ENCODE measurements at places on chromosomes 11 and 22. TPM values are rescaled to one million over a fixed set of nuclear protein-coding genes. Genes with fewer than 3 reads are reported as not detected.

DNA sequence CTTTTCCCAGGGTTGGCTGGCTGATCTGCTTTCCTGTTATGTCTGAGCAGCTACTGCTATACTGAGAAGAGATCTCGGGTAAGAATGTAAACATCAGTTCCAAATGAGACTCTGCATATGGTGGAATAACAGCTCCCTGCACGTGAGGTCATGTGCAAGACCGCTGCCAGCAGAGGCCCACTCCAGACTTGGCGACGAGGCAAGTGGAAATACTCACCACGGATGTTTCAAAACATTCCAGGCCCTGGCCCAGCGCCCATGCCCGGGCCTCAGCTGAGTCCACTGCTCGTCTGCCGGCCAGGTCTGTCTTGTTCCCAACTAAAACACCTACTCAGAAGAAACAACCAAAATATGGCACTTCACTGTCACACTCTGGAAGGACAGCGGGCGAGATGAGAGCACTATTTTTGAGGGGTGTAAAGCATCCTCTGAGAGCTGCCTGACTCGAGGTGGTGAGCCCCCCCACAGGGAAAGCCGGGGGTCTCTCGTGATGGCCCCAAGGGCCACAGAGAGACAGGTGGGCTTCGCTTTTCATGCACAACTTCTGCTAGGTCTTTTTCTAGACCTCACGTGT, 13.1 kb downstream of the IFT27 start:
- no peak for DNase-seq

- no peak for DNase-seq
These were observed 33.7 kb downstream of the C11orf58 start for GRCh38 chr11:16772141-16772512.

DNA sequence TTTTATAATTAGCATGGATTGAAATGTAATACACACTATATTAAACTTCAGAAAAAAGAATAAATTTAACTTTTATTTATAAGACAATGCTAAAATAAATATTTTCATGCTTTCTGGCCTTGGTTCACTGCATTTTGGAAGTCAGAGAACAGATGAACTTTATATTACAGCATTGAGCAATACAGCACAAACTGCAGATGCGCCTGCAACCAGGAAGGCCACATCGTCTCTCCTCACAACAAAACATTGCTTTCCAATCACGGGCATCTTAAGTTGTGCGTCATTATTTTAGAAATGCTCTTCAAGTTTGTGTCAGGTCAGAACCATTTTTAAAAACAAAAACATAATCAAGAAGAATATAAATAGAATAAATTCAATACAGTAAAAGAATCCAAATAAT, 89.3 kb upstream of the CEP126 start:
- DNase-seq = no peak

The GAL gene
- 0.20 TPM for total RNA-seq

DNA sequence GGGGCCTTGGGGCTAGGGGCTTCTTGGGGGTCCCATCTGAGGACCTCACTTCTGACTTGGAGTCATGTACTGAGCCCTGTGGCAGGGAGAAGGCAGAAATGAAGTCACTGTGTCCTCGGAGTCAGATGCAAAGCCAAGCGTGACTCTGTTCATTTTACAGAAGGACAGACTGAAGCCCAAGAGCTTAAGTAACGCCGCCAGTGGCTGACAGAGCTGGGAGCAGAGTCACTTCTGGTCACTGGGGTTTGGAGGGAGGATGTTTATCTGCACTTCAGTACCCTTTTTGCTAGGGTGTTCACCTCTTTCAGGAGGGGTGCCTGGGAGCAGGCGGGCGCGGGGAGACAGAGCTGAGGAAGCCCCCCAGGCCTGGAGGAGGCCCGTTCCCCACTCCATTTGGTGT, 10.7 kb downstream of the CD6 start:
- no peak for DNase-seq

The ANKK1 gene
- total RNA-seq = not detected

DNA sequence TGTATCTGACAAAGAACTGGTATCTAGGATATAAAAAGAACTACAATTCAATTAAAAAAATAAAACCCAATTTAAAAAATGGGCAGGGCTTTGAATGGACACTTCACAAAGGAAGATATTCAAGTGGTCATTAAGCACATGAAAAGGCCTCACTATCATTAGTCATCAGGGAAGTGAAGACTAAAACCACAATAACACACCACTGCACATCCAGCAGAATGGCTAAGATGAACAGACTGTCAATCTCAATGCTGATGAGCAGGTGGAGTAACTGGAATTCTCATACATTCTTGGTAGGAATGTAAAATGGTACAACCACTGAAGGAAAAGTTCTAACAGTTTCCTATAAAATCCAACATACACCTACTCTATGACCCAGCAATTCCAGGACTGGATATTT, 8.9 kb downstream of the HPS4 start:
- peak; percentile 68 for DNase-seq

The HTR3B gene
- total RNA-seq = not detected

The UBQLNL gene
- total RNA-seq = under 0.01 TPM

- DNase-seq = no peak
These were observed 33.8 kb upstream of the OLFML1 start for GRCh38 chr11:7451520-7451919.

GRCh38 chr22:42562279-42562678, 8.5 kb downstream of the SERHL2 start:
- no peak for DNase-seq

DNA sequence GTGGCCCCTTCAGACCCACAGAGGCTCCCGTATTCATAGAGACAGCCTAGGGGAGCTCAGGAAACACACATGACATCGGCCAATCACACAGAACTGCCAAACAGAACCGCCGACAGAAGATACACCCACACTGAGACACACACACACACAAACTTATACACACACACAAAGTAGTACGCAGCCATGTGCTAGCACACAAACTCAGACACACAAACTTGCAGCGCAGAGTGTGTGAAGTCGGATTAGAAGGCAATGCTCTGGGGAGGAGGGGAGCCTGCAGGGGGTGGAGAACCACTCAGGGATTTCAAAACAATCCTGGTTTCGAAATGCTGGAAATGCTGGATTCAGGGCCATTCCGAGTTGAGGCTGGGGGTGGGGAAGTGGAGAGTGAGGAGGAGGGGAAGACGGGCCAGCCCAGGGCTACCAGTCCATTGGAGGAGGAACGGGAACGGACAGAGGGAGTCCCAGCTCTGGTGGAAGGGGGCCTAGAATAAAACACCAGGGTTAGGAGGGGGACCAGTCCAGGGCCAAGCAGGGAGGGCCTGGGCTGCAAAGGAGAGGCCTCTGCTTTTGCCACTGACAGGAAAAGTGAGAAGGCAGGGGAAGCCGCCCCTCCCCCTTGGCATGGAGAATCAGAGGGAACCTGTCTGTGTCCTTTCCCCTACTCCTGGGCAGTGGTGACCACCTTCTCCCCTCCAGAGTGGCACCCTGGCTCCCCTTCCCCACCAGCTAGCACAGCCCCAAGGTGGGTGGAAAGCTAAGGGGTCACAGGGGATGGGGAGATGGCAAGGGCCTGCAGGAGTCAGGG, 4.4 kb downstream of the BCL9L start:
- DNase-seq = peak; percentile 55

The ST14 gene
- not detected for total RNA-seq

DNA sequence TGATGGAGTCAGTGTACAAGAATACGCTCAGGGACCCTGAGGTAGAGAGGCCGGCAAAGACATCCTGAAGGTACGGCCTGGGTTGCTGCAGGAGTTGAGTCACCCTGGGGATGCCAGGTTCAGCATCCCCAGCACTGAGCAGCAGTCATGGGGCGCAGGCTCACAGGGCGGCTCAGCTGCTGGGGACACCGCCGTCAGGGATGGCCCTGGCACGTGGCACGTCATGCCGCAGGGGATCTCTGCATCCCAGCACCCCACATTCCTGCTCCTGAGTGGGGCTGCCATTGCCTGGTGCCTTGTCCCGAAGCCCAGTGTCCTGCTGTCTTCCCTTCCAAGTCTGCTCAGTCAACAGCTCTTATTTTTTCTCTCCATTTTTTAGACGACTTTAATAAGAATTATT, 168.7 kb upstream of the NTM start:
- DNase-seq = no peak

The A4GALT gene
- 43.8 TPM for total RNA-seq

The ANGPTL5 gene
- not detected for total RNA-seq

- DNase-seq = no peak
These were observed 1.1 kb downstream of the PRRG4 start for GRCh38 chr11:32830796-32831195.

DNA sequence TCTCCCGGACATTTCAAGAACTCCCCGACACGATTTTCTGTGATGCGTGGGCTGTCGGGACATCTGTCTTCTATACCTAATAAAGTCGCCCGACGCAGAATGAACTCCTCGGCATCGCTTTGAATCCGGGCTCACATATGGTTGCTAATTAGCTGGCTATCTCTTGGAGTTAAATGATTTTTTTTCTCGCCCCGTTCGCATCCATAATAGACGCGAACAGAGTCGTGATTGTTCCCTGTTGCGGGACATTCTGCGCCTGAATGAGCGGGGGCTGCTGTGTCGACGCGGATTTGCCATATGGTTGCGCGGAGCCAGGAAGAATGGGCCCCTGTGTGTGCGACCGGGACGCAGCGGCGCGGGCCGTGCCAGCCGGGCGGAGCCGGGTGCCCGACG, 16.4 kb downstream of the CDKN1C start:
- DNase-seq = no peak

GRCh38 chr11:1150116-1150515, 7.6 kb upstream of the MUC5AC start:
- no peak for DNase-seq

DNA sequence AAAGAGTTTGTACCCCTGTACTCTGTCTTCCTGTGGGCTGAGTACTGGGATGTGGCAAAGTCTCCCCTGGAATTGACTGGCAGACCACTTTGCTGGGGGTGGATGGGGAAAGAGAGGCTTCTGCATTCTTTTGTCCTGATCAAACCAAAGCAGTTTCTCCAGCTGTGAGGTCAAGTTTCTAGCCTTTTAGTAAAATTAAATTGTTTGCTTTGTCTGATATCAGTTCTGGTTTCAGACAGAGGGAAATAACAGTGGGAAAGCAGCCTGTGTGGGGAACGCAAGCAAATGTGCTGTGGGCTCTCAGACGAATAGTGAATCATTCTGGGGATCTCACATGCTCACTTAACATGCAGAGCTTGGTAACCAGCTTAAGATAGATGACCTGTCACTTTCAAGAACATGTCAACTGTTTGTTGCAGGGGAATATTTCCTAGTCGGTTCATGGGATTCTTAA, 151.6 kb downstream of the FAT3 start:
- no peak for DNase-seq

Data from lung microvascular endothelial cell (primary cell).